ENCODE measurements at places on chromosomes 6 and 20.

- no peak for DNase-seq
Observed at GRCh38 chr20:31570735-31571617, 34.1 kb upstream of the ID1 start.

DNA sequence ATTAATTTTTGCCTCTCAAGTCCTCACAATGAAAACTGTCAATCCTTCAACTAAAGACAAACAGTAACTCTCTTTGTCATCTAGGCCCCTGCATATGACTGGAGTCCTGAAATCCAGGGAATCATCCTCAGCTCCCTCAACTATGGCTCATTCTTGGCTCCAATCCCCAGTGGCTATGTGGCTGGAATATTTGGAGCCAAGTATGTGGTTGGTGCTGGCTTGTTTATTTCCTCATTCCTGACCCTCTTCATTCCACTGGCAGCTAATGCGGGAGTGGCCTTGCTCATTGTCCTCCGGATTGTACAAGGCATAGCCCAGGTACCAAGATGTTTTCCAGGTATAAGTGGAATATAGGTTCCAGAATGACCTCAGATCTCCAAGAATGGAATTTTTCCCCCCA, 15.4 kb downstream of the SLC17A4 start:
- no peak for DNase-seq

- no peak for DNase-seq
Observed at GRCh38 chr6:136464874-136465273, 85.3 kb downstream of the MAP7 start.

- DNase-seq, result no peak
Observed at GRCh38 chr6:146968041-146968760, 236.0 kb upstream of the STXBP5 start.

DNA sequence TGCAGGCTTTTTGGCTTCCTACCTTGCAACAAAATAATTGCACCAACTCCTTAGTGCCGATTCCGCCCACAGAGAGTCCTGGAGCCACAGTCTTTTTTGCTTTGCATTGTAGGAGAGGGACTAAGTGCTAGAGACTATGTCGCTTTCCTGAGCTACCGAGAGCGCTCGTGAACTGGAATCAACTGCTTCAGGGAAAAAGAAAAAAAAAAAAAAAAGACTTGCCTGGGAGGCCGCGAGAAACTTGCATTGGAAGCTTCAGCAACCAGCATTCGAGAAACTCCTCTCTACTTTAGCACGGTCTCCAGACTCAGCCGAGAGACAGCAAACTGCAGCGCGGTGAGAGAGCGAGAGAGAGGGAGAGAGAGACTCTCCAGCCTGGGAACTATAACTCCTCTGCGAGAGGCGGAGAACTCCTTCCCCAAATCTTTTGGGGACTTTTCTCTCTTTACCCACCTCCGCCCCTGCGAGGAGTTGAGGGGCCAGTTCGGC, 420 bp downstream of the SOX4 start:
- DNase-seq, result no peak

- no peak for DNase-seq
Observed at GRCh38 chr6:97136626-97137358, 146.2 kb downstream of the MMS22L start.

DNA sequence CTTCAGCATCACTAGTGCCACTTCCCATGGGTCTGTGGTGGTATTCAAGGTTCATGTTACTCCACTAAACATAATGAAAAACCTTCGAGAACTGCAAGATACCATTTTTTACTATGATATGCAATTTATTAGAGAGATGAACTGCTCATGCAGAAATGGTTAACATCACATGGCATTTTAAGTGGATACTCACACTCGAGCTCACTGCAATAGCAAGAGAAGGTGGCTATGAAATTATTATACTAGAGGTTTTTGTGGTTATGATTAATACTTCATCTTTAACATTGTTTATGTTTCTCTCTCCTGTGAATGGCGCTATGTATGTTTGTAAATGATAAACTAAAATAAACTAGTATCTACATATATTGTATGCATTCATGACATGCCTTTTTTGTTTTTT, 35.1 kb downstream of the SCAF8 start:
- DNase-seq, result no peak

DNA sequence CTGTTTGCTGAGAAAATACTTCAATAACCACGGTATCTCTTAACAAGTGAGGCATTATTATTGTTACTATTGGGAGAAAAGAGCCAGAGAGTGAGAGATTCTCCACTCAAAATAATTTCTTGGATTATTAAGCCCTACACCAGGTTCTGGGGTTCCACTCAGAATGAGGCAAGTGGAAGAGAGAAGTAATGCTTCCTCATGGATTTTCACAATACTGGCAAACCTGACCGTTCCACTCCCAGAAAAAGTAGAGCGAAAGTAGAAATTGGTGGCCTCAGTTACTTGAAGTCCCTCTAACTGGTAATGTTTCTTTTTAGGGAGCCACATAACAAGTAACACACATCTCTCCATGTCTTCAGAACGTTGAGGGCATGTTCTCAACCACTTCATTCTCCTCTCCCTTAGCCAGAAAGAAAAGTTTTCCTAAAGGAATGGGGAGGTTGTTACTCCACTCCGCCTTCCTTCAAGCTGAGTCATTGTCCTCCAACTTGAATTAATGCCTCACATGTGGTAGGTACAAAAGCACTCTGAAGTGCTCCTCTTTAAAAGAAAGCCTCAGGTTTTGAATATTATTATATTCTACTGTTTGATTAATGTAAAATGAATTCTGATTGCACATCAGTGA, 1.9 kb downstream of the BAG2 start:
- no peak for DNase-seq

- DNase-seq, result no peak
Observed at GRCh38 chr6:36912586-36912985, 26.8 kb downstream of the C6orf89 start.

GRCh38 chr6:43009124-43009523, 4.6 kb downstream of the MEA1 start:
- DNase-seq, result no peak

DNA sequence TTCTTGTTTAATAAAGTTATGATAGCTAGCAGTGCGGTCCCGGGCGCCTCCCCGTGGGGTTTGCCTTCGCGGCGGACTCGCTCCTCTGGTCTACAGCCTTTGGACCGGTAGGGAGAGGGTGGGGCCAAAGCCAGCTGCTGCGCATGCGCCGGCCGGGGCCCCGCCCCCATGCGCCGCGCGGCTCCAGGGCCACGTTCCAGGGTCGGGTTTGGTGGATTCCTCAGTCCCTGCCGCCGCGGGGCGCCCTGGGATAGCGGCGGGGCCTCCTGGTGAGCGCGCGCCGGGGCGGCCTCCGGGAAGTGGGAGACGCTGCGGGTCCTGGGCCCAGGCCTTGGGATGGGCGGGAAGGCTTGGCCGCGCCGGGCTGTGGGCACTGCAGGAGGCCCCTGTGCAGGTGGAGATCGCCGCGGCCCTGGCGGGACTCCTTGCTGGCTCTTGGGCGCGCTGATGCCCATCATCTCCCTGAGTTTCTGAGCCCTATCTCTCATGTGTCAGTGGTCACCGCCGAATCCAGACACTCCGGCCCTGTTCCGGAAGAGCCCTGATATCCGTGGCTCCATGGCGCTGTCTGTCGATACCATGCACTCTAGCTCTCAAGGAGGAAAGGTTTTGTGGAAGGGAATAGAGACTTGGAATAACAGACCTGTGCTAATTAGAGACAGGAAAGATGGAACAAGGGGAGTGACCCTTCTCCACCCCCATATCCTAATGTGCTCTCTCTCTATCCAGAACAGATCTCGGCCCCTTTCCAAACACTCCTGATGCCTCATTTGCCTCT, at the start of gene VARS2:
Gene VARS2 (plus strand): TSS at position 163 of the 778 bp plus-strand sequence. CDS start 599 bp downstream, at position 762.
- peak; percentile 79 for DNase-seq

DNA sequence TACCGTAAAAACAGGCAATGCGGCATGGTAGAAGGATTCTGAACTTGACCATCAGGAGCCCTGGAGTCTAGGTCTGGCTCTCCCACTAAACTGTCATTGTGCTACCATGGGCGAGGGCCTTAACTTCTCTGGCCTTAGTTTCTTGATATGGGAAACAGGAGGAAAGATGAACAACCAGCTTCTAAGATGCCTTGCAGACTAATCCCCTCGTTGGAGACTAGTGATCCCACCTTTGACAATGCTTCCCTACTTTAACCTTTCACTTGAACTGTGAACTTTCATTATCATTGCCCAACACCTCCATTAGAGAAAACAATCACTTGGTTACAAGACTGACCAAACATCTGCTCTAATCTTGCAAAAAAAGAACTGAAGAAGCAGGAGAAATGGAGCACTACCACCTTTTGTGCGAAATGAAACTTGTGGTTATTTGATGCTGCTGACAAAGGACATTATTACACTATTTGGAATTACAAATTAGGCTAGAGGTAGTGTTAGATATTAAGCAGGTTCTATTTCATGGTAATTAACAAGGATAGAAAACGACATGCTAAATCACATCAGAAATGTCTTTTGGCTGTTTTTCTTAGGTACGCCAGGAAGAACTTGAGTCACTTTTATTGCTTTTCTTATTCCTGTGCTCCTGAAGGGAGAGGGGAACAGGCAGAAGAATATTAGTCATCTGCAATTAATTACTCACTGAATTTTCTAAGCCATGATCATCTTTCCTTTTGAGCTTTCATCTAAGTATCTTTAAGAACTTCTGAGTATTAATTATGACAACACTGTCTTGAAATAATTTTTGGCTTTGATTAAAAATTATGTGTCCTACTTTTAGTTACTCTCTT, 39.1 kb upstream of the ARHGAP18 start:
- DNase-seq, result no peak

- no peak for DNase-seq
Observed at GRCh38 chr20:48556956-48557355, 270.8 kb downstream of the PREX1 start.

DNA sequence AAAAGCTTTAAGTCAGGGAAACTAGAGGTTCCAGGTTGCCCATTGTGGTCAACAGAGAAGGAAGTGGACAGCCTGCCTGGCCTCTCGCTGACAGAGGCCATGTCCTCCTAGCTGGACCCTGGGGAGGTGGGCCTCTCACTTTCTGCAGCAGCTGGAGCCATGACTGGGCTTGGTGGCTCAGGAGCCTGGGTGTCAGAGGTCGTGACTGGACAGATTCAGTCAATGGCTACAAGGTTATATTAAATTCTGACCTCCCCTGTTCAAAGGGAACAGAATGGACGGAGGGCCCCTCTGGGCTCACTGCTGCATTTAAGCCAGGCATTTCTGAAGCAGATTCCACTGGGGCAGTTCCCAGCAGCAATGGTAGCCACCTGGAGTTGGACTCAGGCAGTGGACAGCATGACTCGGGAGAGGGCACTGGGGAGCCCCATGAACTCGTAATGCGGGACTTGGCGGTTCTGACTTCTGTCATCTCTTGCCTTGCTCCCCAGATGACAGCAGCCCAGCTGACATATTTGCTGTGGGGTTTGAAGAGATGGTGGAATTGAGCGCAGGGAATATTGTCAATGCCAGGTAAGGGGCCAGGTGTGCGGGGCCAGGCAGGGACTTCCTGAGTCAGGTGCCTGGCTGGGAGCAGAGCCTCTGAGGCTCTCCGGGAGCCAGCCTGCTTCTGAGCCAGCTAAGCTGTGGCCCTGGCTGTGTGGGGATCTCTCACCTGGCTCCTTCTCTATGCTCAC, 86.7 kb downstream of the SYNJ2 start:
- DNase-seq, result no peak

- DNase-seq, result no peak
Observed at GRCh38 chr6:31892821-31893220, 4.7 kb downstream of the EHMT2 start.

- DNase-seq, result no peak
Observed at GRCh38 chr6:106079961-106080762, 6.0 kb upstream of the PRDM1 start.

Data from NCI-H748 treated with DMSO at 0.1 percent for 48 hours (cell line).